ENCODE measurements at places on chromosomes 16 and 17.

DNA sequence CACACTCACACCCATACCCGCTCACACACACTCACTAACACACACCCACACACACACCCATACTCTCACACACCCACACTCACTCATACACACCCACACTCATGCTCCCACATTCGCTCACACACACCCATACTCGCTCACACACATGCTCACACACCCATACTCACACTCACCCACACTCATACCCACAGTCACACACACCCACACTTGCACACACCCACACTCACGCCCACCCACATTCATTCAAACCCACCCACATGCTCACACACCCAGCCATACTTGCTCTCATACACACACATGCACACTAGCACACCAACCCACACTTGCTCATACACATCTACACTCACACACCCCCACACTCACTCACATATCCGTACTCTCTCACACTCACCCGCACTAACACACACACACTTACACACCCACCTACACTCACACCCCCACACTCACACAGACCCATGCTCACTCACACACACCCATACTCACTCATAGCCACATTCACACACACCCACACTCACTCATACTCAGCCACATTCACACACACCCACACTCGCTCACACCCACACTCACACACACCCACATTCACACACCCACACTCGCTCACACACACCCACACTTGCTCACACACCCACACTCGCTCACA, 322.4 kb upstream of the N4BP1 start:
- no peak for DNase-seq

GRCh38 chr17:16886655-16887322, 85.1 kb downstream of the TNFRSF13B start:
- no peak for DNase-seq

GRCh38 chr16:10897134-10897533, 20.1 kb downstream of the CIITA start:
- no peak for DNase-seq

DNA sequence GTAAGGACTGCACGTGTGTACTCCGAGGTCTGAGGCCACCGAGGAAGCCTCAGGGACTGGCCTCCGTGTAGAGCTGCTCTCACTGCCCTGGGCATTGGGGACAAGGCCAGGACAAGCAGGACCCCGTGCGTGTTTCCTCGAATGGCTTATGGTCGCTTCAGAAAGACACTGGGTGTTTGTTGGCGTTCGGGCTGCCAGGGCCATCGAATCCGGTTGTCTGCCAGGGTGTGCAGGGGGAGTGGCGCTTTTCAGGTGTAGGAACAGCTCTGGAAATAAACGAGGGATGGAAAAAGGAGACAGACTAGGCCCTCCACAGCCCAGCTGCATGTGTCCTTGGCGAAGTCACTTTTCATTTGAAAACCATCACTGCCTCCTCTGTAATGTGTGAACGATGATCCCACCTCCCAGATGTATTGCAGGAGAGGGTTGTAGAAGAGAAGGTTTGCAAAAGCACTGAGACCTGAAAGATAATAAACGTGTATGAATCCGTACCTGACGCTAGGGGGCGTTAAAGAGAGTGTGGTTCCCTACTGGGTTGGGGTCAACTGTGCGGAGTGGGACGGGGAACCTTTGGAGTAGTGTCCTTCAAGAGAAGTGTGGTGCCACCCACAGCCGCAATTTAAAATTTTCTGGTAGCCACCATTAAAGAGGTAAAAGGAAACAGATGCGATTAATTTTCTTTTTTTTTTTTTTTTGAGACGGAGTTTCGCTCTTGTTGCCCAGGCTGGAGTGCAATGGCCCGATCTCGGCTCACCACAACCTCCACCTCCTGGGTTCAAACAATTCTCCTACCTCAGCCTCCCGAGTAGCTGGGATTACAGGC, 2.1 kb upstream of the ZSCAN10 start:
- no peak for DNase-seq
